ENCODE measurements at places on chromosomes 11 and 22. TPM values are rescaled to one million over a fixed set of nuclear protein-coding genes. Genes with fewer than 3 reads are reported as not detected.

KRTAP5-7 gene
- total RNA-seq = 0.21 TPM

SLC22A8 gene
- total RNA-seq = not detected

FGF3 gene
- not detected for total RNA-seq

DNA sequence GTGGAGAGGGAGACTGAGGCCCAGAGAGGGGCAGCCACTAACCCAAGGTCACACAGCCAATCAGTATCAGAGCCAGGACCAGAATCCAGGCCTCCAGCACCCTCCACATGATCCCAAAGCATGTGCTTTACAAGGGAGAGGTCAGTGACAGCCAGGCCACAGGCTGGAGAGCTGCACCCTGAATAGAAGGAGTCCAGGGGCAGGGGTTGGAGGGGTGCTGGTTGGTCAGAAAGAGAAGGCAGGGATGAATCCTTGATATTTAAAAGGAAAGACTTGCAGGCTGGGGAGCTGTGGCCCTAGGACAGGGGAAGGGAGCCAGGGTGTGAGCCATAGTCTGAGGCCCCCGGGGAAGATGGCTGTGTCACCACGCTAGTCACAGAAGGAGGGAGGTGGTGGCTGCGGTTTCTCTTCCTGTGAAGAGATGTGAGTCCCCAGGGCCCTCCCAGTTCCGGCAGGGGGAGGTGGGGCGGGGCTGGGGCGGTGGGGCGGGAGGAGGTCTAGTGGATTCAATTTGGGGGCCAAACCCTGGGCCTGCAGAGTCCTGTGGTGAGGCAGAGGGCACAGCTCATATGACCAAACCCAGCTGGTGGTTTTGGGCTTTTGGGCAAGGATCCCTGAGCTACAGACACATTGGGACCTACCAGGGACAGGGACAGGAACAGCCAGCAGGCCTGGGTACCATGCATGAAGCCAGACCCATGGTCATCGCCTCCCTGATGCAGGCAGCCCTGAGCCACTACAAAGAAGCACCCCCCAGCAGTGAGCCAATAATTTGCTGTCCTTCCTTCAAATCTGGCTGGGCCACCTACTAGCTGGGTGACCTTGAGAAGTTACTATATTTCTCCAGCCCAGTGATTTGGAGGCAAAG lies 14.0 kb downstream of the RAC2 start:
- peak; percentile 85 for DNase-seq

- DNase-seq = no peak
These were observed 82.5 kb upstream of the PICALM start for GRCh38 chr11:86151174-86152005.

GRCh38 chr11:68257477-68258362 lies 14.1 kb downstream of the C11orf24 start:
- peak; percentile 84 for DNase-seq

DNA sequence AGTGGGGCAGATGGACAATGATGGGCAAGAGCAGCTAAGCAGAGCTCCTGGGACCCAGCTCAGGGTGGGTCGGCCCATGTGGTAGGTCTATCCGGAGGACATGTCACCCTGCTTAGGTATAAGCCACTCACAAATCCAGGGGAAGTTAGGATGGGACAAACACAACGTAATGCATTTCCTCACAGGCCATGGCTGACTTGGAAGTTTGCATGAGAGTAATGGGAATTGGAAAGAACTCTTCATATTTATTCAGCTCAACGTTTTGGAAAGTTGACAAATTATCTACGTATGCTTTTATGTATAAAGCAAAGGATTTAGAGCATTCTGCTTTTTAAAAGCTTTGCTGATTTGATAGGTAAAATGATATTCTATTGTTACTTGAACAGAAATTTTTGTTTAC lies 74.9 kb downstream of the SMCO4 start:
- DNase-seq = no peak

DNA sequence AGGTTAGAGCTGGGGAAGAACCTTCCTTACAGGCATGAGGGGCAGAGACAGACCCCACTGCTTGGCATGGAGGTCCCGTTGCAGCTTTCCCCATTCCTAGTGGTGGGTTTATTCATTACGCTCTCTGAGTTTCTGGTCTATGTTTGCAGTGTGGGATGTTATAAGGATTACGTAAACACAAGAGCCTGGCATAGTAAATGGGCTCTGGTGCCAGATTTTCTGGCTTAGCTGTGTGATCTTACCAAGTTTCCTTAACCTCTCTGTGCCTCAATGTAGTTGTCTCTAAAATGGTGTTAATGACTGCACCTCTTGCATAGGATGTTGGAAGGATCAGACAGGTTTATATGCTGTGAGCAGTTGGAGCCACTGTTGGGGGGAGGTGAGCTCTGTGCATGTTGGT lies 15.1 kb downstream of the DTX4 start:
- no peak for DNase-seq

DNA sequence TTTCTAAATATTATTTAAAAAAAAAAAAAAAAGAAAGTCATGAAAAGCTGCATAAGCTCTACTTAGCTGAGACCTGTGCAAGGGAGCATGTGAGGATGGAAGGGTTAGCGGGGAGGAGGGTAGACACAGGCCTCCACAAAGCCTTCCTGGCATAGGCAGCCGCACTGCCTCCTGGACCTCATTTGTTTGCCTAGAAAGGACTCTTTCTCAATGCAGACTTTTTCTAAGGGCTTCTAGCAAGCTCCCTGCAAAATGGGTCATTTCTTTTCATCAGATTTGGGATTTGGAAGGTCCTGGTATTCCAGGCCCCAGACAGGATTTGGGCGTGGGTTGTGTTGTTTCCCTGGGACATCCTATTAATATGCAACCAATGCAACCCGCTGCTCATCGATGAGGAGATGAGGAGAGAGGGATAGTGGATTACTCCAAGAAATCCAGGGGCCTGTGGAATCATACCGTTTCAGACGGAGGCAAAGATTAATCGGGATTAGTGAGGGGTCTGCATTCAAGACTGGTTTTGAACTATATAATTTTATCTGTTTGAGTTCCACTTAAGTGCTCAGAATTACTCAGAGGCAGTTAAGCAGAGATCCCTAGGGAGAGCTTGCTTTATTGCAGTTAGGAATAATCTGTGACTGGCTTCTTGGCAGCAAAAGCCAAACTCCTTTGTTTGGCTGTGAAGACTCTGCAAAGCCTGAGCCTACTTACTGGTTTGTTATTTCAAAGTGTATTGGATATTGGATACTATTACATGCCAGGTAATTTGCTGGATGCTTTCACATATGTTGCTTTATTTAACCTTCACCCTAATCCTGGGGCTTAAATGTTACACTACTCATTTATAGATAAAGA lies 106.9 kb upstream of the NAV2 start:
- no peak for DNase-seq

GRCh38 chr11:40168414-40168813 lies 1291.0 kb downstream of the LRRC4C start:
- DNase-seq = no peak

DNA sequence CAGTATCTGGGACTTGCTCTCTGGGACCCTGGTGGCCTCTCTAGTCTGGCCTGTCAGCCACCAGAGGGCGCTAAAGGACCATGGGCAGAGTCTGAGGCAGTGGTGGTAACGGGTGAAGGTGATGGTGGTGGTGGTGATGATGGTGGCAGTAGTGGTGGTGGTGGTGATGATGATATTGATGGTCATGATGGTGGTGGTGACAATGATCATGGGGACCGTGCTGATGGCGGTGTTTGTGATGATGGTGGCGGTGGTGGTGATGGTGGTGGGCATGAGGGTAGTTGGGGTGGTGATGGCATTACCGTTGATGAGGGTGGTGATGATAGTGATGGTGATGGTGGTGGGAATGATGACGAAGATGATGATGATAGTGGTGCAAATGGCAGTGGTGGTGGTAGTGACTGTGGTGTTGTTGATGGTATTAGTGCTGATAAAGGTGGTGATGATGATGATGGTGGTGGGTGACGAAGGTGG lies 16.0 kb downstream of the TRPM5 start:
- DNase-seq = peak; percentile 62

DNA sequence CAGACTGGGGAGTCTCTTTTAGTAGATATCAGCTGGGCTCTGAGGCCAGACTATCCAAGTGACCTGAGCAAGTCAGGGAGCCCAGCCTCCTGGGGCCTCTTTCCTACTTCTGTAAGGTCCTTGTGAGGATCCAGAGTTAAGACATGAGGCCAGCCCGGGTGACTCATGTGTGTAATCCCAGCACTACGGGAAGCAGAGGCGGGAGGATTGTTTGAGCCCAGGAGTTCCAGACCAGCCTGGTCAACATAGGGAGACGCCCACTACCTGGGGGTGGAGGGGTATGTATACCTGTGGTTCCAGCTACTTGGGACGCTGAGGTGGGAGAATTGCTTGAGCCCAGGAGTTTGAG lies 36.9 kb upstream of the POLA2 start:
- DNase-seq = no peak

DNA sequence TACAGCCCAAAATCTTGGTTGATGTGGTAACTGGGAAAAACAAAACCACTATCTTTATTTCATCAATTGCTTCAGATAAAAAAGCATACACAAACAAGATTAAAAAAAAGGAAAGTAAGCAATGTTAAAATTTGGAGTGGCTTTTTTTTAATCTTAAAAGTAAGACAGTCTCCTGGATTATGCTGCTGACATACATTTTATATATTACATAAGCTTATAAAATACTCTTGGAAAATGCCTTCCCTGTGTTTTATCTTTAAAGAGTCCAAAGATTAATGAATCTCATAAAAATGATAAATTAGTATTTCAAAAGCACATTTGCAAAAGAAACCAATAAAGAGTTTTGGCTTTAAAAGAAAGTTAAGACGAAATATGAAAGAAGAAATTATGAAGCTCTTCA lies 132.7 kb downstream of the DLG2 start:
- no peak for DNase-seq
